ENCODE measurements at places on chromosomes 1 and 21.

DNA sequence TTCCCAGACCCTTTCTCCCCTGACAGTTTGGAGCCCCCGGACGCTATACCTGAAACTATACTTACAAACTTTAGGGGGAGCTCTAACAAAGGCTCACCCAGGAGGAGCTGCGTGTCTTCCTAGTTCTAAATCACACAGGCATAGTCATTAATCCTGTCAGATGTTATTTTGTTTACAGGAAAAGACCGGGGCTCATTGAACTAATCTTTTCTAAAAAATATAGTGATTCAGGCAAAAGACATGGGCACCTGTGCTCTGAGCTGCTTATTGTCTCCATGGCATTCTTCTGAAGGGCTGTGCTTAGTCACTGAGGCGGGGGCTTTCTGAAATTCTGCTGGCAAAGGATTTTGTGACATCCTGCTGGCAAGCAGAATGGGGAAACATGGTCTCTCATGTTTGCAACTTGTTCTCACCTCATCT lies 1577.0 kb downstream of the NCAM2 start:
- DNase-seq = no peak

- DNase-seq = no peak
These were observed 7.7 kb upstream of the HPCA start for GRCh38 chr1:32878637-32879041.

DNA sequence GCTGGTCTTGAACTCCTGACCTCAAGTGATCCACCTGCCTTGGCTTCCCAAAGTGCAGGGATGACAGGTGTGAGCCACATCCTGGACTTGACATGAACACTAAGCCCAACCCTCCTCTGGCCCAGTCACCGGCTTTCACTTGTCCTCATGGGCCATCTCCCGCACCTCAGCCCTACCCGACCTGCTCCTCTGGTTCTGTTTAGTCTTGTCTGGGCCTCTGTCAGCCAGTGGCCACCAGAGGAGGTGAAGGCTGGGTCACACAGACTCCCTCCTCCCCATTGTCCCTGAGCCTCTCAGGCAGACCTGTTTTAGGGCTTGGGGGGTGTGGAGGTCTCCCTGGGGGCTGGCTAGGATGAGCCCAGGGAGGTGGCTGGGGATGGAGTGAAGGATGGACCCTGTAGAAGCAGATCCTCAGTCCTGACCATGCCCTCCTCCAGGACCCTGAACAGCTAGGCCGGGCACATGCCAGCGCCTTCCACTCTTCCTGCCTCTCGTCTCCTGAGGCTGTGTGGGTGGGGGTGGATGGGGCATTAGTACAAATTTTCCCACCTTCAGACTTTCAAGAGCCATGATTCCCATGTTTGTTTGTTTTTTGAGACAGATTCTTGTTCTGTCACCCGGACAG lies 26.1 kb upstream of the UMODL1 start:
- no peak for DNase-seq

DNA sequence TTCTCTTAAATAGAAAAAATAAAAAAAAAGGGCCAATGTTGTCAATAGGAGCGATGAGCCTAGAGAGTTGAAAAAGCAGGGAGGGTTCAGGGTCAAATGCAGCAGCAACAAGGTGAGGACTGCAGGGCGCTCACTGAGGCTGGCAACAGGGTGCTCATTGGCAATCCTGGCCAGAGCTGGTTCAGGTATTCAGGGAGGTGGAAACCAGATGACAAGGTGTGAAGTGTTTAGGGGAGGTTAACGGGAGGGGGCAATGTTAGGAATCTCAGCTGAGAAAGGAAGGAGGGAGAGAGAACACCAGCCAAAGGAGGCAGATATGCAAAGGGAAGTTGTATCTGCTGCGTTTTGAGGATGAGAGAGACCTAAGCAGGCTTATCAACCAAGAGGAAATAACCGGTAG lies 129.8 kb upstream of the DAB1 start:
- DNase-seq = no peak

GRCh38 chr1:115052454-115053083 lies 22.9 kb downstream of the TSHB start:
- DNase-seq = peak; percentile 75

GRCh38 chr21:40717028-40717427 lies 129.9 kb downstream of the DSCAM start:
- no peak for DNase-seq

DNA sequence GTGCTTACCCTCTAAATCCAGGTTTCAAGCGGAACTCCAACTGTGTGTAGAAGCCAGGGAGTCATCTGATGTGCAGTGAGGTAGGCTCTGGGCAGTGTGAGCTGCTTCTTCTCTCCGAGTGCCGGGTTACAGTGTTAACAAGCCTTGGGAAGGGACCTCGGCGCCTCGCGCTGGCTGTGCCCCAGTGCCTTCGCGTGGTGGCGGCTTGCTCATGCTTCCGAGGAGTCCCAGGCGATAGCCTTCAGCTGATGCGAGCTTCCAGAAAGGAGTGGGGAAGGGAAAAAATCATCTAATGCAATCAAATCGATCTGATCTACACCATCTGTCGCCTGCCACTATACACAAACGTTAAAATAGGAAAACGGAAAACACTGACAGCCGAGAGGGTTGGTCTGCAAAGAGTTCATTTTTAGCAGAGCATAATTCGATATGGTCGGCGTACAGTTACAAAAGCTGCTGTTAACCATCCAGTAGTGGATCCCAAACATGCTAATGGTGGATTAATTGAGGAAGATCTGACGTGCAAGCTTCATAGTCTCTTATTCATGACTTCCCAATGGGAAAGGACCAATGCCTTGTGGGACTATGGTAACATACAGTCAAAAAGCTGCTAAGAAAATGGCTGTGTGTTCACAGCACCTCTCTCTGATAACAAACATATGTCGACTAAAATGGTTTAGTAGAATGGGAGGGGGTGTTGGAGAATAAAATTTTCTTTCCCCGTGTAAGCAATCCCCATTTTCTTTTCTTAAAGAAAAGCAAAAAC lies 128.7 kb upstream of the DPYD start:
- peak; percentile 26 for DNase-seq

DNA sequence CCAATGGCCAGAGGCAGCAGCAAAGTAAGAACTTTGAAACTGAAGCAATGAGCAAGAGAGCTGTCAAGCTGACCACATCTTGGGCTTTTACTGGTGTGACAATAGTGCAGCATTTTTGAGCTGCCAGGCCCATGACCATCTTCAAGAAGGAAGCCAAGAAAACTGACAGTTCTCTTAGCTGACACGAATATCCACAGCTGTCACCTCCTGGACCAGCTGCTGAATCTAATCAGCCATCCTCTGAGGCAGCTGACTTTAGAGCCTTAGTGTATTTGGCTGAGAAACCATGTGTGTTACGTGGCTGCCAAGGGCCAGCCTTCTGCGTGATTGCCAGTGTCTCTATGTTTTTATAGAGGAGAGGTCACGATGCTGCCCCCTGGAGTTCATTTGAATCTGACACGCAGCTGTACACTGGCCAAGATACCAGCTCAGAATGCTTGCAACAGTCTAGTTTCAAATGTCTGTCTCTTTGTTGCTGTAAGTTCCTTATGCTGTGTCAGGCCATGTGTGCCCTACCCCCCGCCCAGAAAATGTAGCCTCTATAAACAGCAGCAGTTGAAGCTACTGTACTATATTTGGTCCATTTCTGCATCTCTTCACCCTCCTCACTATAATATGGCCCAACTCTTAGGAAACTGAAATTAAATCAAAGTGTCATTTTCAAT lies 39.7 kb downstream of the PALMD start:
- DNase-seq = peak; percentile 86
